Temporal lobe (tissue), 4 donors: ENCODE measurements at places on chromosomes 2 and 18. TPM values are rescaled to one million over a fixed set of nuclear protein-coding genes. Genes with fewer than 3 reads are reported as not detected.

Gene AQP12B
- not detected for total RNA-seq

Gene KLHL41
- 1.7 TPM for total RNA-seq

Gene C2orf80
- 26.6 TPM for total RNA-seq

Gene SPATA3
- total RNA-seq, result not detected

Gene FTCDNL1
- total RNA-seq, result 5.4 TPM

Gene ASTL
- not detected for total RNA-seq

Gene NYAP2
- total RNA-seq, result 12.5 TPM

Gene CRYBA2
- not detected for total RNA-seq

Gene BCS1L
- 23.6 TPM for total RNA-seq

Gene DSG4
- not detected for total RNA-seq

Gene GALNT14
- total RNA-seq, result 10.1 TPM

Gene GPAT2
- total RNA-seq, result 0.49 TPM

Gene IL36G
- total RNA-seq, result not detected

Gene ITPRIPL1
- total RNA-seq, result 3.4 TPM

Gene EFR3B
- 56.1 TPM for total RNA-seq

Gene STAT4
- total RNA-seq, result 3.0 TPM

Gene SCG2
- 81.9 TPM for total RNA-seq

Gene ALKAL2
- not detected for total RNA-seq

Gene PROC
- total RNA-seq, result 0.25 TPM

Gene GPR39
- 1.7 TPM for total RNA-seq

Gene DYSF
- total RNA-seq, result 1.5 TPM

Gene TMEM214
- 6.9 TPM for total RNA-seq

Gene GNLY
- not detected for total RNA-seq

Gene ALPG
- total RNA-seq, result not detected

Gene ATP8B1
- 4.2 TPM for total RNA-seq

Gene NBAS
- 97.4 TPM for total RNA-seq

Gene C1QL2
- total RNA-seq, result 4.4 TPM

Gene KCNIP3
- total RNA-seq, result 3.0 TPM

Gene GALNT5
- under 0.01 TPM for total RNA-seq

Gene ABCB11
- total RNA-seq, result 0.25 TPM

Gene STARD6
- total RNA-seq, result not detected

Gene FHL2
- total RNA-seq, result 2.2 TPM

Gene ZNF638
- total RNA-seq, result 233 TPM

Gene RAD51AP2
- 0.25 TPM for total RNA-seq

Gene OTX1
- total RNA-seq, result 3.4 TPM

Gene DIPK1C
- 5.2 TPM for total RNA-seq

Gene RUFY4
- total RNA-seq, result not detected

Gene SEPTIN2
- 202 TPM for total RNA-seq

Gene PIEZO2
- 3.9 TPM for total RNA-seq

Gene SERPINB3
- total RNA-seq, result not detected

Gene MYOM1
- 1.5 TPM for total RNA-seq

Gene ST8SIA5
- total RNA-seq, result 13.3 TPM

Gene PCARE
- under 0.01 TPM for total RNA-seq

Gene ZRANB3
- total RNA-seq, result 7.9 TPM

Gene GALNT3
- total RNA-seq, result 3.0 TPM

Gene FBXO36
- 3.9 TPM for total RNA-seq

Gene MALL
- total RNA-seq, result 1.5 TPM
